Urinary bladder (tissue), 4 donors: ENCODE measurements at places on chromosomes 11 and 22. TPM values are rescaled to one million over a fixed set of nuclear protein-coding genes. Genes with fewer than 3 reads are reported as not detected.

ACR gene
- not detected for total RNA-seq

CD3D gene
- 0.69 TPM for total RNA-seq

STX5 gene
- 30.0 TPM for total RNA-seq

PARVG gene
- total RNA-seq, result 5.8 TPM

DRD4 gene
- not detected for total RNA-seq

RIMBP3B gene
- 0.11 TPM for total RNA-seq
